ENCODE measurements at places on chromosomes 7 and 10.

DNA sequence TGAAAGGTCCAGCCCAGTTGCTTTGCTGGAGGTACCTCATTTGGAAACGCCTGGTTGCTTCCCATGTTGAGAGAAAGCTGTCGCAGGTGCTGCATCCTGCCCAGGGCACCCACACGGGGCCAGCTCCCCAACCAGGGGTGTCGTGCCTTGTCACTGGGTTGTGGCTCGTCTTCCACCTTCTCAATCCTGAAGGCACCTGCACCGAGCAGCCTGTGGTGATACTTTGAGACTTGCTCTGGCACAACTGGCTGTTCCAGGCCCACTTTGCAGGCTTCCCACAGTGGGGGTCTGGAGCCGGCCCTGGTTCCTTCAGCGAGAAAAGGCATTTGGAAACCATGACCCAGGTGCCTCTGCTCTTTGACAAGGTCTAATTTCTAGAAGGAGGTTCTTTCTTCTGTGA, 197.3 kb upstream of the PPP2R2D start:
- DNase-seq: no peak

DNA sequence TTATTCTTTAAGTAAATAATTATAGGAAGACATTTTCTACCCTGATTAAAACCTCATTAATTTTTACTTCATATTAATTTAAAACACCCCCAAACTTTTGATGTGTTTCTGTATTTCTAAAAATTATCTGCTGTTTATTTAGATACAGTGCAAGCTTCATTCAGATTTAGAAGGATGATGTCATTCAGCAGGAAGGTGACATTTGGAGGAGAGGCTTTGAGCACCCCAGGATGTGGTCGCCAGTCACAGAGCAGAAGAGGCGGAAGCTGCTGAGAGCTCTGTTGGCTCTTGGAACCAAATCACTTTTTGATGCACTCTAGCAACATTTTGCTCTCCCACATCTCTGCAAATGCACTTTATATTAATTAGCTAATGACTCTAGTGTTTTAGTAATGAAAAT, 233.9 kb upstream of the CACNA2D1 start:
- peak; percentile 12 for DNase-seq

DNA sequence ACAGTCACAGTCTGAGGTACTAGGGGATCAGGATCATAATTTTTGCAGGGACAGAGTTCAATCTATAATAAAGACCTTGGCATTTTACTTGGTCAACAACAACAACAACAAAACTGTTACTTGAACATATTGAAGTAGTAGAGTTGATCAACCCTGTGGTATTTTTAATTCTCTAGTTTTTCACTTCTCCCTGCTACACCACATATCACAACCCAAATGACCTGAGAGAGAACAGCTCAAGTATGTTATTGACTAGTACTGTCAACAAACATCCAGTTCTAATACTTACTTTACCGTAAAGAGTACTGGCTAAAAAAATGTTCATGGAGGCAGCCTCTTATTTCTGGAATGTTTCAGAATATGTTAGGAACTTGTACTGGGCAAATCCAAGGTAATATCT, 90.5 kb upstream of the FAM3C start:
- DNase-seq: no peak

GRCh38 chr10:44373341-44373995, 11.4 kb downstream of the CXCL12 start:
- no peak for DNase-seq

DNA sequence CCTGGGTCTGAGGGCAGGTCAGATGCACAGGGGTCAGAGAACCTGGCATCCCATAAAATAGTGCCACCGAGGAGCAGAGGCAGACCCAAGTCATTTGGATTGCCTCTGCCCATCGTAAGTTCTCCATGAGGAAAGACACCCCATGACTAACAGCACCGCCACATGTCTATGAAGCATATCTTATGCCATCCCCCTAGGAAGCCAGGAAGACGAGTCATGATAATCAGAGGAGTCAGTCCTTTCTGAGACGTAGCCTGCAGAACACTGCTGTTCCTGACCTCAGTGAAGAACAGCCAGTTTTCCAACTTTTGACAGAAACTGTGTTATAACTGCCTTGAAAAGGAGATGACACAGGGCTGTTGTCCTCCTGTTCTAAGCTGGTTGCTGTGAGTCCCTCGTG, 51.2 kb downstream of the INSYN2A start:
- DNase-seq: no peak

- DNase-seq: no peak
Observed at GRCh38 chr7:157993406-157994105, 594.1 kb downstream of the PTPRN2 start.

DNA sequence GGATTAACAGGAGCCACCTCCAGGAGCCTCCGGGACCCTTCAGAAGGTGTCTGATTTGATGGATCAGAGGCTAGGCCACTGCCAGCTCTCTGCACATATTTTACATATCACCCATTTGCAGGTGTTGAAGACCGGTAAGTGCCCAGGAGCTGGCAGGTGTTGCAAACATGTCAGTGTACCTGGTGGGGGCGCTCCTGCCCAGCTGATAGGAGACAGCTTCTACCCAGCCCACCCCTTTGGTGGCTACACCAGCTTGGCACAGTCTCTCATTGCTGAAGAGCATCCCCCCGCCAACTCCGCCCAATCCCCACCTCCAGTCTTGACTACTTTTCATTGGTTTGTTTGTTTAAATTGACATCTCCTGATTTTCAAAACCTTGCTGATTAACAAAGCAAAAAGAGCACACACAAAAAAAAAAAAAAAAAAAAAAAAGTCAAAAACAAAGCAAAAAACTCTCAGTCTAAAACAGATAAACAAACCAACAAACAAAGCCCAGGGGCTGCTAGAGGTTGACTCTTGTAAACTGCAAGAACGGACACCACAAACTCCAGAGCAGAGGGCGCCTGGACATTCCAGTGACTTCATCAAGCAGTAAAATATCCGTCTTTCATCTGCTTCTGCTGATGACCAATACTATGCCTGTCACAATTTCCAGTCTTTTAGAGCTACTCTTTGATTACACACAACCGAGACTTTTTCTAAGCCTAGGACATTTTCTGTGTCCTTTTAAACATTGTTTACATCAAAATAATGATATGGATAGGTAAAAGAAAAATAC, 275.3 kb downstream of the NRG3 start:
- DNase-seq: no peak

GRCh38 chr7:156651474-156651873, 10.9 kb downstream of the RNF32 start:
- no peak for DNase-seq

- DNase-seq: no peak
Observed at GRCh38 chr10:98619446-98619845, 172.7 kb upstream of the HPS1 start.

- DNase-seq: no peak
Observed at GRCh38 chr10:82071231-82071630, 196.2 kb downstream of the NRG3 start.

GRCh38 chr10:78130966-78131710, 97.5 kb downstream of the RPS24 start:
- no peak for DNase-seq

DNA sequence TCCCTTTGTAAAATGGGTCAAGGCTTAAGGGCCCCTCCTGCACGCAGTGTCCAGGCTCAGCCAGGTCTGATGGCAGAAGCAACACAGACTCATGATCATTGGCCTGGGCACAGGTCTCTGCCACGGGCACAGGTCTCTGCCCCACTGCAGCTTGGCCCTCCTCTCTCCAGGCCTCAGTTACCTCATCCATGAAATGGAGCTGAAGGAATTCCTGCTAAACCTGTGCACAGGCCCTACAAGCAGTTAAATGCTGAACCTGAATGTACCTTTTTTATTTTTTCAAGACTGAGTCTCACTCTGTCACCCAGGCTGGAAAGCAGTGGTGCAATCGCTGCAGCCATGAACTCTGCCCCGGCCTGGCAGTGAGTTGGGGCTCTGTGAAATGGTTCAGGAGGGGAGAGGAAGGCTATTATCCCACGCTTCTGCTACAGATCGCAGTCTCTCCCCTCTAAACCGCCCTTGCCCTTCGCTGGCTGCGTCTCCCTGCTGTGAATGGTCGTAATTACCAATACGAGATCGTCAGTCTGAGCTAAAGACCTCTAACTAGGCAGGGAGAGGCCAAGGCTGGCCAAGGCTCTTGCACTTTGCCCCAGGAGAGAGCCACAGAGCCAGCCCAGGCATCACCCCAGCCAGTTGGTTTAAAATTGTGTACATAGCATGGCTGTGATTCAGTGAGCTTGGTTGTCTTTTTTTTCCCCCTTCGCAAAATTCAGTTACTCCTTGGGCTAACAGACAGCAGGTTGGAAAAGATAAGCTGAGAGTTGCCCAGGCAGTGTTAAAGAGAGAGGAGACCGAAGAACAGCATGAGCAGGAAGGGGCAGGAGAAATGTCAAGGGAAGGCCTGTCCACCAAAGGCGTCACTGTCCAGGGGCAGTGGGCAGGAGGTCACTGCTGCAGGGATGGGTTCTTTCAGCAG, 93.0 kb upstream of the KCTD7 start:
- no peak for DNase-seq

DNA sequence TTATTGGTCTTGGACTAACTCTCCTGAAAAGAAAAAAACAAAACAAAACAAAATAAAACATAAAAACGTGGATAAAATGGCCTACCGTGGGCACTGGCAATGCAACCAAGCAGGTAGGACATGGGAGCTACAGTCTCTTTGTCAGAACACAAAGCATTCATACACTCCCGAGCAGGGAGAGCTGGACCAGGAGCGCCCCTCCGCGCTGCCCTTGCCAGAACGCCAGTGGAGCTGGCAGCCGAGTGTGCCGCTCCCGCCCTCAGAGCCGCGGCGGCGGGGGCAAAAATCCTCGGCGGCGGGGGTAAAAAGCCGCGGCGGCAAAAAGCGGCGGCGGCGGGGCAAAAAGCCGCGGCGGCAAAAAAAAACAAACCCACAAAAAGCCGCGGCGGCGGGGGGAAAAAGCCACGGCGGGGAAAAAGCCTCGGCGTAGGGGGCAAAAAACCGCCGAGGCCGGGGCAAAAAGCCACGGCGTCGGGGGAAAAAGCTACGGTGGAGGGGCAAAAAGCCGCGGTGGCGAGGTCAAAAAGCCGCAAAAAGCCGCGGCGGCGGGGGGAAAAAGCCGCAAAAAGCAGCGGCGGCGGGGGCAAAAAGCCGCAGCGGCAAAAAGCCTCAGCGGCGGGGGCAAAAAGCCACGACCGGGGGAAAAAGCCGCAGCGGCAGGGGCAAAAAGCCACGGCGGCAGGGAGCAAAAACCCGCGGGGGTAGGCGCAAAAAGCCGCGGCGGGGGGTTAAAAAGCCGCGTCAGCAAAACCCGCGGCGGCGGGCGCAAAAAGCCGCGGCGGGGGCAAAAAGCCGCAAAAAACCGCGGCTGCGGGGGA, 418.1 kb downstream of the ZNF716 start:
- DNase-seq: no peak

- DNase-seq: no peak
Observed at GRCh38 chr7:85733169-85733915, 546.5 kb upstream of the SEMA3D start.

- no peak for DNase-seq
Observed at GRCh38 chr10:77810446-77811335, 115.9 kb downstream of the DLG5 start.

- no peak for DNase-seq
Observed at GRCh38 chr10:72727130-72727529, 35.2 kb downstream of the MCU start.

GRCh38 chr10:17226891-17227303, 1.1 kb upstream of the VIM start:
- no peak for DNase-seq

DNA sequence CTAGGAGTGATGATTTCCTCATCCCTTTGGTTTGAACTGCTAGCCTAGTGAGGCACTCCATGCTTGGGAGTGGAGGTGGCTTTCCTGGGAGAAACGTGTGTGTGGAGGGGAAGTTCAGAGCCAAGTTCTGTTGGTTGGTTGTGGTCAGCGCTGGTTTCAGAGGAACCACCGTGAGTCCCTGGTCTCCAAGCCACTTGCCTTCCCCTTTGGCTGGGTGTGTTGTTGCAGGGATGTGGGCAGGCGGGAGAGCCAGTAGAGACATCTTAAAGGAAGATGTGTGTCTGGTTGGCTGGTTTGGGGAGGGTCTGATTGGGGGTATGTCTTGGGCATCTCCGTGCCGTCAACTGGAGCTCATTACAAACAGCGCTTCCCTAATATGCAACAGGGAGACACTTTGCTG, 130.8 kb upstream of the TCF7L2 start:
- DNase-seq: no peak

DNA sequence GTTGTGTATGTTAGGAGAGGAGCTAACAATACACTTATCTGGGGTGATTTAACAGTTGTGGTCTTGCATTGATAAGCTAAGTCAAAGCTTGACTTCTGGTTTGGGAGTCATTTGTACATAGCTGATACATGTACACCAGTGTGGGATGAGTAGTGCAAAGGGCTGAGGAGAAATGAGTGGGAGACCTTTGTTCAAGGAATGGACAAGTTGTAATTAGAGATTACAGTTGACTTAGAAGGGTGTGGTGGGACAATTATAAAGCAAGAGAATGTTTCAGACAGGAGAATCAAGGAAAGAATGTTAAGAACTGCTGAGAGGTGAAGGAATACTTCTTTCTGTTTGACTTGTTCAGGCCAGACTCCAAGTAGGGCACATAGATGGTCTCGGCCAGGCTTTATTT, 209.7 kb upstream of the STEAP4 start:
- DNase-seq: no peak

DNA sequence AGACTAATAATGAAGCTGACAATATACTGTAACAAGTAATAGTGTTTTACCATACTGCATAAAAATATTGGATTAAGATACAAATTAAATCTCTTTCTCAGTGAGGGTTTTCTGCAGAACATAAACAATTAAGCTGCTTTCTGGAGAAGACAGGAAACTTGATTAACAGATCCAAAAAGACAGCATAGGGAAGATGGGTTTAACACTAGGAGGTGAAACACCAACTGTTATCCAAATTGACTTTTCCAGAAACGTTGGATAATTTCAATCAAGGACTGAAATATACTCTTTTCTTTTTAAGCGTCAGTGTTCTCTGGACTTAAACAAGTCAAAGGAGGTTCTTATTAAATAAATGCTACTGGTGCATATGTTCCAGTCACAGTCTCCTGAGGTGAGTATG, 45.3 kb upstream of the IMMP2L start:
- no peak for DNase-seq

- no peak for DNase-seq
Observed at GRCh38 chr10:58867683-58868082, 308.8 kb upstream of the PHYHIPL start.

- DNase-seq: no peak
Observed at GRCh38 chr7:37957221-37957970, 37.0 kb downstream of the EPDR1 start.

GRCh38 chr10:103843854-103844570, 11.4 kb downstream of the SH3PXD2A start:
- DNase-seq: no peak

DNA sequence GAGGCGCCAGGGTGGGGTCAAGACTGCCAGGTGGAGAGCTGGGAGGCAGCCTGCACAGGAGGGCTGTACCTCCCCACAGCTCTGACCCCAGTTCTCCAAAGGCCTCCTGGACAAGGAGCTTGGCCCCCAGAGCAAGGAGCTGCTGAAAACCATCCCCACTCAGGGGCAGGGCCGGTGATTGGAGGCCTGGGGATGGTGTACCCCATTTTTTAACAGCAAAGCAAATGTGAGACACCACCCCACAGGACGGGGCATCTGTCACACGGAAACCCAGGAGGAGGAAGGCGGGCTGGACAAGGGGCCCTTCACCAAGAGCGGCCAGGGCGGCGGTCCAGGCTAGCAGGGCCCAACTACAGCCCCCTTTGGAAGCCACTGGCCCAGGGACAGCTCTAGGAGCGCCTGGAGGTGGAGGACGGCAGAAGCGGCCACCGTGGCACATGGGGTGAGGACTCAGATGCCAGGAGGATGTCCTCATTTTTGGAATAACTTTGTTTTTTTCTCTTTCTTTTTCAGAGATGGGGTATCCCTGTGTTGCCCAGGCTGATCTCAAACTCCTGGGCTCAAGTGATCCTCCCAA, 56.4 kb upstream of the TNRC18 start:
- no peak for DNase-seq

GRCh38 chr7:121433775-121434174, 37.7 kb upstream of the FAM3C start:
- no peak for DNase-seq
